ENCODE measurements at places on chromosomes 3 and 15. TPM values are rescaled to one million over a fixed set of nuclear protein-coding genes. Genes with fewer than 3 reads are reported as not detected.

DNA sequence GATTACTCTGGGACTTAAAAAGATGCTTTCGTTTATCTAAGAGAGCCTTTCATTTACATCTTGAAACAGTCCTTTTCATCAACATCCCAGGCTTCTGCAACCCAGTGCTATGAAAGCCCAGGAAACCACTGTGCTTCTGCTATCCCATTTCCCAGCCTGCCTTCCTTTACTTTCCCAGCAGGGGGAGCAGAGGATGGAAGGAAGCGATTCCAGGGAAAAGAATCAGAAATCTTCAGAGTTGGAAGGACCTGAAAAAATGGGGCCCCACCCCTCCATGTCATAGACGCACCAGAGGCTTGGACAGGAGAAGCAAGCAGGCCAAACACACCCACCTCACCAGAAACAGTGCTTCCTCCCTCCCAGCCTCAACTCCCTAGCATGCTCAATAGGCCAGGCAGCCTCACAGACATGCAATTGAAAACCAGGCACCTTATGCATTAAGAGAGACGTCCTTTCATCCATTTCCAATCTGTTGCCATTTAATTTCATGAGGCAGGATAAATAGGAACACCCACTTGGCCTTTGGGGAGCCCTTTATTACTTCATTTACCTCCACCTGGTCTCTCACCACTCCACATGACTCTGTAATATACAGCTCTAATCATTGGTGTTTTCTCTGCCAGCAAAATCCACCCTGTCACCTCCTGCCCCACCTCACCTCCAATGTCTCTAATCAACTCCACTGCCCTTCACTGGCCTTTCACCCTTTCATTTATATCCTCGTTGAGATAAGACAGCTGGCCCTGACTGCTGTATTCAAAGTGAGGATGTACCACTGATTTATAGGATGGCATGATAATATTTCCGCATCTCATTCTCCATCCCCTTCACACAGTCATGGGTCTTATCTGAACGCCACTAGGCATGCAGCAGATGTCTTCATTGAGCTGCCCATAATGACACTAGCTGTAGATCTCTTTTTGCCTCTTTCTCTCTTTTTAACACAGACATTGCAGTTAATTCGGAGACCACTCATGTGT, 583.9 kb downstream of the NTRK3 start:
- no peaks in the 10 kb centered on the region for H3K36me3 ChIP-seq
- no peak overlapping the region for H3K27ac ChIP-seq
- no peaks in the 10 kb centered on the region for H3K27me3 ChIP-seq

- H3K27me3 ChIP-seq: peaks cover 92% of the 10 kb centered on the region
- H3K4me1 ChIP-seq: peaks cover 36% of the 10 kb centered on the region
- H3K36me3 ChIP-seq: peaks cover 1% of the 10 kb centered on the region
- DNase-seq: peak; percentile 34
- H3K4me3 ChIP-seq: peak overlapping the region; percentile 55
These were observed 3.8 kb downstream of the SHOX2 start for GRCh38 chr3:158102242-158103080.

The IQCF5 gene
- total RNA-seq: not detected

DNA sequence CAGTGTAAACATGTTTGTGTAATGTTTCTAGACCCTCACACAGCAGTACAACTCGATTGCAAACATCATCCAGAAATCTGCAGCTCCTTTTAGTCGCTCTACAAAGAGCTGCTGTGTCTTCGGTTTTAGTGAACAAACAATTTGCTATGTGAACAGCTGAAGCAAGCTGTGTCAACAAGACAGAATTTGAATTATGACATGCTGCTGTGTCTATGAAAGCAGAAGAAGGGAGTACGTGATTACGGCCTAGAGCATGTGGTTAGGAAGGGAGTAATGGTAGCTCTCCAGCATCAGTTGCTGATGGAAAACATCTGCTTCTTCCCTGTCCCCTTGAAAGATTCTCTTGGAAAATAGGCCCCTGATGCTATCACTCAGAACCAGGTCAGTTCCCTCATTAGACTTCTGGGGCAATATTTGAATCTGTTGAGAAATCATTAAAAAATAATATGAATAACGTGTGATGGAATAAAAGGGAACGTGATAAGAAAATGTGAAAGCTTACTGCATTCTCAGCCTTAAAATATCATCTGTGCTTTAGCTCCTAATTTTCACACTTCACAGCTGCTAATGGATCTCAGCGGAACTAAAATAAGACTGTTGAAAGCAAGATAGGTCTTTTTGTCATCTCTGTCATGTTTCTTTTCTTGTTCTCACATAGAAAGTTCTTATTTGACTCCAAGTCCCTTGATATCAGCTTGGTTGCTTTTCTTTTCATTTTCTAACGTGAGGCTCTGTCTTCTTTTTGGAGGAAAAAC, 891.5 kb downstream of the ROBO2 start:
- no peaks in the 10 kb centered on the region for H3K36me3 ChIP-seq
- H3K27ac ChIP-seq: no peak overlapping the region
- no peaks in the 10 kb centered on the region for H3K27me3 ChIP-seq

DNA sequence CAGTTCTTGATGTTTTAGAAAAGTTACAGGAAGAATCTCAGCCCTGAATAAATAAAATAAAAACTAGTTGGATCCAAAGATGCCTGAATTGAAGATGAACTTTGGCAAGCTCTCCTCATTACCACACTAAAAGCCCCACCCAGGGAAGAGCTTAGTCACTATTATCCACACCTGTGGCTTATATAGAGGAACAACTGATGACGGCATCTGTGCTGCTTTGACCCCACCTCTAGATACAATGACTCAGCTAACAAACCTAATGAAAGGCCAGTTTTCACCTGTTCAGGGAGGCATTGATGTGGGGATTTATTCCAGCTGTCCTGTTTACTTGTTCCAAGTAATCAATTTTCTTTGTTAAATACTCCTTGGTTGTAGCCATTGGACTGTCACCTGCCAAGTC, 604.7 kb upstream of the EPHA6 start:
- H3K4me3 ChIP-seq: no peak overlapping the region
- H3K4me1 ChIP-seq: no peaks in the 10 kb centered on the region
- no peaks in the 10 kb centered on the region for H3K27me3 ChIP-seq
- DNase-seq: no peak

DNA sequence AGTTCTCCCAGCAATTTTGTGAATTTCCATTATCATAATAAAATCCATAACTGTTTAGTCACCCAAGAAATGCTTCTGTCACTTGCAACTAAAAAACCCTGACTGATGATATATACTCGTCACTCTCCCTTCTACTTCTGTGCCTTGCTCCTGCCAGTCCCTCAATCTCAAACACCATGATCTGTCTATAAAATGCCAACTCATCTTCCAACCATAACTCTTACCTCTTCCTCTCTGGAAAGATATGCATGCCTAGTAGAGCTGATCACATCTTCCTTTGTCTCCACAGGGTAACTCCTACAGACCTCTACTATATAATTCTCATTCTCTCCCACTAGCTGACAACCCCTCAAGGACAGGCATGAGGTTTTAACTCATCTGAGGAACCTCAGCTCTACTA, 5.2 kb upstream of the VEPH1 start:
- no peak for DNase-seq
- no peak overlapping the region for H3K4me3 ChIP-seq
- no peaks in the 10 kb centered on the region for H3K36me3 ChIP-seq
- H3K4me1 ChIP-seq: no peaks in the 10 kb centered on the region
- peaks cover 8% of the 10 kb centered on the region for H3K27me3 ChIP-seq
- no peak overlapping the region for H3K27ac ChIP-seq

The SLC2A2 gene
- total RNA-seq: not detected
